ENCODE measurements at places on chromosomes 5 and 9.

DNA sequence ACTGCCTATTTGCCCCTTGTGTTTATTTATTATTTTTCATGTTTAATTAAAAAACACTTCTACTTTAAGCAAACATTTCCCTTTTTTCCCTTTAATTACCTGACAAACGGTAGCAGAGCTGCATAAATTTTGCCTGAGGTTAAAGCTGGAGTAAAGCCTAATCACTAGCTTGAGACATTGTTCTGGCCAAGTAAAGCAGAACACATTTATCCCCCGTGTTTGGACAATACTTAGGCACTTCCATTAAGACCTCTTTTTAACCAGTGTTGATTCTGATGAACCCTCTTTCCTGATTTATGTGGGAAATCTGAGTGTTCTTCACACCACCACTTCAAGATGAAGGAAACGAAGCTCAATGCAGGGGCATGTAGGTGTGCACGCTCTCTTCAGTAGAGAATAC lies 54.5 kb downstream of the BNC2 start:
- no peak for DNase-seq

GRCh38 chr5:32138839-32139493 lies 35.2 kb downstream of the GOLPH3 start:
- peak; percentile 14 for DNase-seq

- DNase-seq: no peak
Measured at GRCh38 chr9:34653151-34654072, 1.4 kb downstream of the IL11RA start.

- DNase-seq: no peak
Measured at GRCh38 chr5:147175516-147176097, 59.2 kb upstream of the STK32A start.

- DNase-seq: no peak
Measured at GRCh38 chr9:121071756-121072421, 2.9 kb upstream of the CNTRL start.

- no peak for DNase-seq
Measured at GRCh38 chr9:71446473-71447411, 321.6 kb downstream of the CEMIP2 start.

GRCh38 chr5:79973511-79973910 lies 17.6 kb downstream of the MTX3 start:
- no peak for DNase-seq

DNA sequence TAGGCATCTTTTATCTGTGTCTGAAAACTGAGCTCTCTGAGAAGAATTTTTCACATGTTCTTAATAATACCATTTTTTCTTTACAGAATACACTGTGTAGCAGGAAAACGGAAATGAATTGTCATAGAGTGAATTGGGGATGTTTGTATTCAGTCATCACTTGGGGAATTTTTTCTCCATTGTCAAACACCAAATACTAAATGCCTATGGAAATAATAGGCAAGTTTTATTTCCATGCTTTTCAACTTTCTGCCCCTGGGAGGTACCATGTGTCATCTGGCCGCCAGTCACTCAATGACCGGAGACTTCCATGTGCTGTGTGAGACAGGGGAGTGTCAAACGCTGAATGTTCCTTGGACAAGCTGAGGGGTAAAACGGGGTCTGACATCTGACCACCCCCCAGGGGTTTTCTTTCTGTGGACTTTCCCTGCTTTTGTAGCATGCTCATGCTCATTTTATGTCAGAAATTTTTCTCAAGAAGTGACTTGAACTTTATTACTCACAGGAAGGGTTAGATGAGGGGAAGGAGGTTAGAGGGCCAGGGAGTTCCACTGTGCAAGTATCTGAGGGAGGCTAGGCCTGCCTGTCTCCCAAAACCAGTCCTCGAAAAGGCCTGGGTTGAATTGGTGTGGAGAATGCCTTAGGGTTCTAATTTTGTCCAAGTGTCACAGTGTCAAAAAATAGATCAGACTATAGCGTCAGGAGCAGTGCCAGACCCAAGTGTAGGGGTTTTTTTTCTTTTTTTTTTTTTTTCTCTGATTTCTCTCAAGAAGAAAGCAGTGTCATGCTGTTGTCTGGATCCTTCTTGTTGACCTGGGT lies 438.6 kb downstream of the AGTPBP1 start:
- no peak for DNase-seq

- DNase-seq: no peak
Measured at GRCh38 chr5:81226949-81227348, 6.2 kb upstream of the CKMT2 start.

All from non-pigmented ciliary epithelial cell (primary cell).